ENCODE measurements at places on chromosomes 1 and 21.

DNA sequence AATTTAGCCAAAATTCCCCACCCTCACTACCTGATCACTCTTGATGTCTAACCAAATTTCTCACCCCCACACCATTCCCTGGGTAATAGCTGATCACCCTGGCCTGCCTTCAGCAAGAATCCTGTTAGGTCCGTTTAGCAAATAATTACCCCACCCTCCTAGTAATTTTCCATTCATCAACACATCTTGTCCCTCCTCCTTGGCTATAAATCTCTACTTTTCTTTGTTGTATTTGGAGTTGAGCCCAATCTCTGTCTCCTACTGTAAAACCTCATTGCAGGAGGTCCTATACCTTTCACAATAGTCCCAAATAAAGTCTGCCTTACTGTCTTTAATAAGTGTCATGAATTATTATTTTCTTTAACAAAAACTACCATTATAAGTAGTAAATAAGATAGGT lies 6.9 kb upstream of the PRKAA2 start:
- DNase-seq: no peak

DNA sequence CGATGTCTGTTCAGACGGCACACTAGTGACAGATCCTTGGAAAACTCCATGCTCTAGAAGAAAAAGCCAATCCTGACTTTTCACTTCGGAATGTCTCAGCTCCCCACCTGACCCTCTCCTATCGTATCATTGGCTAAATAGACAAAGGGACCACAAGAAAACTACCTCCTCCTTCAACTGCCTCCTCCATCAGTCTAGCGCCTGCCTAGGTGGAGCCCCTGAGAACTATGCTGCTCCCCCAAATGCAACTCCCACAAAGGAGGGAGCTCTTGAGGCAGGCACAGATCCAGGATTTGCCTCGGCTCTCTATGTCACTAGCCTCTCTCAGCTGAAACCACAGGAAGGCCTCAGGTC lies 148.4 kb downstream of the TOMM20 start:
- no peak for DNase-seq

DNA sequence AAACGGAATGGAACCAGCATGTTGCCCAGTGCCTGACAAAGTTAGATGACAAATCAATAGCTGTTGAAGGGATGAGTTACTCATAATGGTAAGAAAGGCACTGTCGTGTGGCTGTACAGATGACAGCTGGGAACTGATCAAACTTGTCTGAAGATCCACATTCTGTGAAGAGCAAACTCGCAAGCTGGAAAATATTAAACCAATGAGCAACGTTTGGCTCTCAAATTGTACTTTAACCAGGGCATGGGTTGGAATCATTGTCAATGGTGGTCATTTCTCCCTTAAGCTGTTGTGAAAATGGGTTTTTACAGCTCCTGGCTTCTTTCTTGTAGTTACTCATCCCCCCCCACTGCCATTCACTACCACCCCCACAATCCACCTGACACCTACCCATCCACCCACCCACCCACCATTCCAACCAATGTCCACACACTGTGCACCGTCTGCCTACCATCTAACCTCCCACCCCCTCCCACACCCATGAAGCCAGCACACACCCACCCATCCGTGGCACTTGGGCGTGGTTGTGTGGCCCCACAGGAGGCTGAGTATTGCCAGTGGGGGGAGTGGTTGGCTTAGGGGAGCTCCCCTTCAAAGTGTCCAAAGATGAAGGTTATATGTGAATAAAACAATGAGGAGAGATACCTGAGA lies 46.7 kb downstream of the CLDN14 start:
- DNase-seq: no peak

DNA sequence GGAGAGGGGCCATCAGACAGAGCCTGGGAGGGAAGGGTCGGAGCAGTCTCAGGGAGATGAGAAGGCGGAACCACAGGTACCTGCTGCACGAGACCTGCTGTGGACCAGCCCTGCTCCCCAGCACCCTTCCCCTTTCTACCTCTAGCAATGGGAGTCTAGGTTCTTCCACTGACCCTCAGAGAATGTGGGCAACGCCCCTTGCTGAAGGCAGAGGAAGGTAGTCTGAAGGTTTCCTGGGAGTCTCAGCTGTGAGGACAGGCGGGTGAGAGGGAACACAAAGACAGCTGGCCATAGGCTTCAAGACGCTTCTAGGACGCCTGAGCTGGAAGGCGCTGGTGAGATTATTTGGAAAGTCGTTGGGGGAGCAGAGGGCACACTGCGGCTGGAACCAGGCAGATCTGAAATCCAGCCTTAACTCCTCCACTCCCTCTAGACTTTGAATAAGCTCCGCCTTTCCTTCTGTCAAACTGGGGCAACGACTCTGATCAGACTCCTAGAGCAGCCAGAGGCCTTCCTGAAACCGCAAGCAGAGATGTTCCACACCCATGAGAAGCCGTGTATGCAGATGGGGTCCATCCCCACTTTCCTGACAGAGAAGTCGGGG lies 18.1 kb downstream of the SLC45A3 start:
- no peak for DNase-seq

DNA sequence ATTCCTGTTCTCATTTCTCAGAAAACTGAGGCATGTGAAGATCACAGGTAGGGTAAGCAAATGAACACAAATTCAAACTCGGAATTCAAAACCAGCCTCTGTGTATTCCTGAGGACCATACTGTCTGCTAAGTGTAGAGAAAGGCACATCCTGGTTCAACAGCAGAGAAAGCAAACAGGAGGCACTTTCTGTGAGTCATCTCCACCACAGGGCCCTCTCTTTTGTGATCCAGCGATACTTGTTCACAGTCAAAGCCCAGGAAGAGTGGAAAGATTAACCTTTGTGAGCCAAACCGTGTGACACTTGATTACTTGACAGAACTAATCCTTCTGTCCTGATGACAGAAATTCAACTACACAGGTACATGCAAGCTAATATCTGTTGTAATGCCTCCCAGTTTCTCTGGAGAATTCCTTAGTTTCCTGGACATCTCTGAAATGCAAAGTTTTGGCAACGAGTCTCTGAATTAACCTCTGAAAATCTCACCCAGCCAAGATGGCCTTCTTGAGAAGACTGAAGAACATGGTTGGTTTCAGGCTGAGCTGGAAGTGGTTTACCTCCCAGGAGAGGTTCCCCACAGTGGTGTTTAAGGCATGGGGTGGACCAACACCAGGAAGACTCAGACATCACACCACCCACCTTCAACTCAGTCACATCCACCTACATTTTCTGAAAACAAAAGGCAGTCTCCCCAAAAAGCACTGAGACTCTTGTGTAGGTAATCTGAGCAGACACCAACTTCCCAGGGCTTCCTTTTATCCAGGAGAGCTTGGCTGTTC lies 98.2 kb upstream of the ERG start:
- DNase-seq: no peak

DNA sequence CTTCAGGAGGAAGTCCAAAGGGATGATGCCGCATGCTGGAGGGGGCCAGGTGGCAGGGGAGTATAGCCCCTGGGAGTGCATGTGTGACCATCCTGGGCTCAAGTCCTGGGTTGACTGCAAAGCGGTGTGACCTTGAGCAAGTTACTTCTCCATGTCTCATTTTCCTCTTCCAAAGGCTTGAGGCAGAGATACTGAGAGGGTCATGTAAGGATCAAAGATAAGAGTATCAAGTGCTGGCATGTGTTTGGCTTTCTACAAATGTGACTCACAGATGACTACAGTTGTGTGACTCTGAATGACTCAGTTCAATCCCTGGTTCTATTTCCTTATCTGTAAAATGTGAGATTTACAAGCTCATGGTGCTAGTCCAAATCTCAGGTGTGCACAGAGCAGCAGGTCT lies 26.1 kb downstream of the PROK1 start:
- peak; percentile 31 for DNase-seq

All from AG10803 (cell line).